ENCODE measurements at places on chromosomes 5 and 9.

GRCh38 chr5:147554261-147554817 is 44.5 kb upstream of the DPYSL3 start:
- peak; percentile 36 for DNase-seq

DNA sequence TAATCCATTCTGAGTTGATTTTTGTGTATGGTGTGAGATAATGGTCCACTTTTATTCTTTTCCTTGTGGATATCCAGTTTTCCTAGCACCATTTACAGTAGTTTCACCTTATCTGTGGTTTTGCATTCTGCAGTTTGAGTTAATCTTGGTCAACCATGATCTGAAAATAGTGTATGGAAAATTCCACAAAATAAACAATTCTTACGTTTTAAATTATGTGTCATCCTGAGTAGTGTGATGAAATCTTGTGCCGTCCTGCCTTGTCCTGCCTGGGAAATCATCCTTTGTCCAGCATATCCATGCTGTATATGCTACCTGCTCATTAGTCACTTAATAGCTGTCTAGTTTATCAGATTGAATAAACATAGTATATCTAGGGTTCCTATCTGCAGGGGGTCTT is 42.1 kb downstream of the CDC42SE2 start:
- DNase-seq: no peak

DNA sequence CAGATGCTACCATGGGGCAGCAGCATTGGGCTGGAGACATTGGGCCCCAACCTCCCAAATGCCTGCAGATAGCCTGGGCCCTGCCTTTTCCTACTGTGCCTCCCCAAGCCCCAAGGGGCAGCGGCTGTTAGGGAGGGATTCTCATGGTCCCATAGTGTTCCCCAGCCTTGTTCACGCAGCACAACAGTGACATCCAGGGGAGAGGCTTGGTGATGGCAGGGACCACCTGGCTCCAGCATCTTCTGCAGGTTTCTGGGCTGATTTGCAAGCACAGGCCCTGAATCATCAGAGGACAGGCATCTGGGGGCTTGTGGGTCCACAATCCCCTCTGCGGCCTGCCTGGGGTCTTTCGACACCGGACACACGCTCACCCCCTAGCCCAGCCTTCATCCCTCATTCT is 354.6 kb downstream of the SLIT3 start:
- DNase-seq: no peak

DNA sequence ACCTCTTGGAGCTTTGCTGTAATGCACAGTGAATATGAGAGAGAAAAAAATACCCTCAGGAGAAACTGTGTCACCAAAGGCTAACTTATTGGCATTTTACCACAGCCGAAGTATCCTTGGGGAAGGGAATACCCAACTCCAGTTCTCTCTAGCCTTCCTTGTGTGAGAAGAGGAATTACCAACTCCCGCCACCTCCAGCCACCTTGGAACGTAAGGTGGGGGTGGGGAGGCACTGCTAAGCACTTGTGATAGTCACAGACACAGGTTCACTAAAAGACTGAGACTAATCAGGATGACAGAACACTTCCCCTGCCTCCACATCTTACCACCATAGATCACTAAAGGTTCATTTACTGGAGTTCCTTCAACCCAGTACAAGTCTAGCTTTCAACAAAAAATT is 102.0 kb upstream of the ADAMTS19 start:
- DNase-seq: no peak

DNA sequence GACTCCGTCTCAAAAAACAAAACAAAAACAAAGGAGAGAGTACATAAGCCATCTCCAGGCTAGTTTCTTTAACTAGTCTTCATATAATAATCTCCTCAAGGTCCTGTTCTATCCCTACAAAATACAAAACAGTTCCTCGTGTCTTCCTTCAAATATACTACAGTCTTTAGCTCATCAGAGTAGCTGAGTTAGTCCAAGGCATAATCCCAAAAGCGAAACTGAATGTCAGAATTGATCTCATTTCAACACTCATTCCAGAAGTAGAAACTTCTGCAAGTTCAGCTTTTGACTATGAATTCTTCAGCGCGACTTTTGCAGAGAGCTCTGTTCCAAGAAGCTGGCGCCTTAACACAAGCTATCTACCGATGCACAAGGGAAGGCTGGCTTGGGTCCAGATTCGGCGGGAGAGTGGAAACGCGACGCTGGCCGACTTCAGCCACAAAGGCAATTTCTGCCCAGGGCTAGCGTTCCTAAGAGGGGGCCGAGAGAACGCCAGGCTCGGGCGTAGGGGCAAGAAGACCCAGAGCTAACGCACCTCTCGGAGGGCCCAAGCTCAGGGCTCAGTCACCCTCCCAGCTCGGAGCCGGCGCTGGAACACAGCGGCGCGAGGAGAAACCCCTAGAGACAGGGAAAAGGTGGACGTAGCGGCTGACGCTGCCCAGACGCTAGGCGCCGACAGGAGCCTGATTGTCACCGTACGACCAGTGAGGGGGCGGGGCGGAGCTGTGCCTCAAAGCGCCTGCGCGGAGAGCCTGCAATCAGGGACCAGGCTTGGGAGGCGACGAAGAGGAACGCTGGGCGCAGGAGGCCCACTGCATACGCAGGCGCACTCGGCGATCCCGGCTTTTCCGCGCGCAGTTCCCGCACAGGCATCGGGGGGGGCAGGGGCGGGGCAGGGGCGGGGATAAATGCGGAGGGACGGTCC is 469 bp upstream of the HSDL2 start:
- DNase-seq: peak; percentile 99

GRCh38 chr9:73906671-73907070 is 590.5 kb upstream of the RORB start:
- no peak for DNase-seq

DNA sequence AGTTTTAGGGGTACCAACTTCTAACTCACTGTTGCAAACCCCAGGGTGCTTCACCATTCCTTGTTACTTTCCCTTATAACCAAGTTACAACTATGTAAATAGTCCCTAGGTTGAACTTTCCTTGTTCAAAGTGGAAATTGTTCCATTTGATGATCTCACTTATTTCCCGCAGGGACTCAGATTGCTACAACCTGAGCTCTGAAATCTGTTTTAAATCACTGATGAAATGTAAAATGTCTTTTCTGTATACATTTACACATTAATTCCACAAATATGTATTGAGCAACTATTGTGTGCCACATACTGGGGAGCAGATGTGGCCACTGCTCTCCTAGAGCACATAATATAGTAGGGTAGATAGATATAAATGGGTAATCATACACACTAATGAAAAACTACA is 69.1 kb upstream of the TARS1 start:
- DNase-seq: no peak

- DNase-seq: no peak
Measured at GRCh38 chr9:93234600-93234999, 50.7 kb downstream of the WNK2 start.

DNA sequence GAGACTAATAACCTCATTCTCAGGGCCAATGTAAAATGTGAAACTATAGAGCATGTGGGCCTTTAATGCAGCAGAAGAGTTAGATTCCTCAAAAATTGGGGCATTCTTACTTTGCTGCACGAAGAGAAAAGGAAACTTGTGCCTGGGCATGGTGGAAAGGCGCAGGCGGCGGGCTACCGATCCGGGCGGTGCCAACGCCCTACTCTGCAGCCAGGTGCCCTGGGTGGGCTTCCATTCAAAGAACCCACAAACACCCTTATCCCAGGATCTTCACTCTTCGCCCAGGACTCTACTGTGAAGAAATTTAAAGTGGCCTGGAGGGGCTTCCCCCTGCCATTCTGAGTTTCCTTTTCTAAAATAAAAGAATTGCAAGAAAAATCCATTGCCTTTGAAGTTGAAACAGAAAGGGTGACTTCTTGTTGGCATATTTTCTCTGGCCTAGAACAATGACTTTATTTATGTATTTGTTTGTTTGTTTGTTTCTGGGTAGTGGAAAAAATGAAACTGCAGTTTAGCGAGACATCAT is 124.9 kb downstream of the TMEM161B start:
- DNase-seq: no peak

- DNase-seq: no peak
Measured at GRCh38 chr5:81007637-81008027, 47.5 kb downstream of the RASGRF2 start.

DNA sequence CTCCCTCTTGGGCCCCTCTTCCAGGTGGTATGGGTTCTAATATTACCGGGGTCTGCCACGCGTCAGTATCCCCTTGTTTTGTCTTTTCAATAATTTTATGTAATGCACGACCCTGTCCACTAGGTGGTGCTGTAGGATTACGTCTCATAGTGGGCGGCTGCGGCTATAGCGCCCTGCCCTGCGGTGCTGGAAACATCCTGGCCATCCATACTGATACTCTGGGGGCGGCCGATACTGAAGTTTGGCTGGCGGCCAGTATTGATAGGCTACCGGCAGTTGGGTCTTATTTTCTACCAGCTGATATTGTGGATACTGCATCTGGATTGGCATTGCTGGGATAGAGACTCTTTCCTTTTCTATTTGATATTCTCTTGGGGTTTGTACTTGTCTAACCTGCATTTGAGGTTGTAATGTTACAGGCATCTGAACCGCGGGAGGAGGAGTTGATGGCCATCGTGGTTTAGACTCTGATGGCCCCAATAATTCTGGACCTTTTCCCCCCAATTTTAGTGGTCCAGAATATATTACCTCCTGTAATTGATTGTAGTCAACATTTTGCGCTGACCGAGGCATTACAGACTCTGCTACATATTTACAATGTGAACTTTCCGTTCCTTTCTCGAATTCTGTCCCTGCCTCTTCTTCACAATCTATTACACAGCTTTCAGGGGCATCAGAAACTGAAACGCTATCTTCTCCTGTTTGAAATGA is 3.3 kb upstream of the TMEM141 start:
- peak; percentile 69 for DNase-seq

GRCh38 chr5:116559673-116560164 is 14.9 kb downstream of the SEMA6A start:
- DNase-seq: no peak

GRCh38 chr9:134995792-134996120 is 78.0 kb upstream of the FCN1 start:
- DNase-seq: no peak

DNA sequence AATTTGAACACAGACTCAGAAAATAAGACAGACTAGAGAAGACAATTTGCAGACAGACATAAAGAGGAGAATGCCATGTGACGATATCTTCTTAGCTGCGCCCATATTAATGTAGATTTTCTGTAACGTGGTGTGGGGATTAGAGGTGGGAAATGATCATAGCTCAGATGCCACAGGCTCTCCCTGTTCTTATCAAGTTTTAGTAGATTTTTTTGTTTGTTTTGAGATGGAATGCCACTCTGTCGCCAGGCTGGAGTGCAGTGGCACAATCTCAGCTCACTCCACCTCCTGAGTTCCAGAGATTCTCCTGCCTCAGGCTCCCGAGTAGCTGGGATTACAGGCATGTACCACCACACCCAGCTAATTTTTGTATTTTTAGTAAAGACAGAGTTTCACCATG is 59.4 kb downstream of the VPS13A start:
- no peak for DNase-seq

GRCh38 chr9:88993327-88993726 is 2.1 kb downstream of the S1PR3 start:
- DNase-seq: no peak

GRCh38 chr9:125551781-125552180 is 155.2 kb downstream of the MAPKAP1 start:
- no peak for DNase-seq

DNA sequence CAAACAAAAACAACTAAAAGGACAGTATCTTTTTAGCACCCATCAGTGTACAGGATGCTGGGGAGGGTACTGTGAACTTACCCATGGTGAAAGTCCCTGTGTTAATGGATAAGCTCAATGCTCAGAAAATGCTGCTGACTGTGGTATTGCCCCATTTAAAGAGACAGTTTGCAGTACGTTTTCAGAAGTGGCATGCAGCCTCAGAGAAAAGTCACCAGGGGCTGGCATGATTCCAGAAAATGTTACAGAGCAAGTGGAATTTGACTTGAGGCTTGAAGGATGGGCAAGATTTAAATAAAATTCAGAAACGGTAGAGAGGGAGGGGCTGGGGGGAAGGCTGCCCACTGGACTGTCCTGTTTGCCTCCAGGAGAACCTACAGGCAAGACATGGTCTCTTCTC is 7.2 kb downstream of the S1PR3 start:
- DNase-seq: no peak

DNA sequence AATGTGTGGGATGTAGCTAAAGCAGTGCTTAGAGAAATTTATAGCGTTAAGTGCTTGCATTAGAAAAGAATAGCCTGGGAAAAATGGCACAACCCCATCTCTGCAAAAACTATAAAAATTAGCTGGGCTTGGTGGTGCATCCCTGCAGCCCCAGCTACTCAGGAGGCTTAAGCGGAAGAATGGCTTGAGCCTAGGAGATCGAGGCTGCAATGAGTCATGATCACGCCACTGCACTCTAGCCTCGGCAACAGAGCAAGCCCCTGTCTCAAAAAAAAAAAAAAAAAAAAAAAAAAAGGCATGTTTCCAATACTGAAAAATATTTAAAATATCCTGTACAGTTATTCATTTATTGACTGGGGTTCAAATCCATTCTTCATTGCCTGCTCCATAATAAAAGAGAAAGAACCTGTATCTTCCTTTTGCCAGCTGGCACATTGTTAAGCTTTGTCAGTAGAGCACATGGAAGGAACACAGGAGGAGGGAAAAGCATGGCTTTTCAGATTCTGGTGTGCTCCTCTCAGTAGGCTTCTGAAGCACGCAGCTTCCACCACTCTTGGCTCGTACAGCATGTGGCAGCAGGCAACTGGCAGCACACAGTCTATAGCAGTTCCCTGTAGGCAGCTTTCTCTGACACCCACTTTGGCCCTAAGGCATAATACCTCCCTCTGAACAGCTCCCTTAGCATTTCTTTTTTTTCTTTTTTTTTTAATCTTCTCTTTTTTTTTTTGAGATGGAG is 73.5 kb downstream of the TRIM36 start:
- DNase-seq: peak; percentile 53

- DNase-seq: no peak
Measured at GRCh38 chr9:135770203-135770535, 68.2 kb downstream of the KCNT1 start.
